ENCODE measurements at places on chromosomes 6 and 20. TPM values are rescaled to one million over a fixed set of nuclear protein-coding genes. Genes with fewer than 3 reads are reported as not detected.

- DNase-seq = no peak
Observed at GRCh38 chr20:10653599-10654249, 20.1 kb downstream of the JAG1 start.

GRCh38 chr6:40075056-40075590 is 140.9 kb upstream of the MOCS1 start:
- DNase-seq = no peak

COX4I2 gene
- total RNA-seq = not detected

DNA sequence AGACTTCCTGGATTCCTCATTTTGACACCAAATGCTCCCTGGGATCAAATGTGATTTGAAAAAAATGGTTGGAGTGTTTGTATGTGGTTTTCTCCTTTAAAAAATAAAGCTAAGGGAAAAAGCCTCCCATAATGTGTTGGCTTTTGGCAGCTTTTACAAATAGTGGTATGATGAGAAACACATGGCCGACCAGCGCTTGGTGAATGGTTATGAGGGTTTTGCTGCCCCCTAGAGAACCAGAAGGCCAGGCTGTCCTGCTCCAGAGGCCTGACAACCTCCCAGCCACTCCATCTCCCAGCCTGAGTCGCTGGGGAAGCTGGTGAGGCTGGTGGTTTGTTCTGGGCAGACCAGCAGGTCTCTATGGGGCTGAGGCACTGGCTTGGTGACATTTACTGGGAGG is 69.3 kb downstream of the CLIC5 start:
- DNase-seq = no peak

DNA sequence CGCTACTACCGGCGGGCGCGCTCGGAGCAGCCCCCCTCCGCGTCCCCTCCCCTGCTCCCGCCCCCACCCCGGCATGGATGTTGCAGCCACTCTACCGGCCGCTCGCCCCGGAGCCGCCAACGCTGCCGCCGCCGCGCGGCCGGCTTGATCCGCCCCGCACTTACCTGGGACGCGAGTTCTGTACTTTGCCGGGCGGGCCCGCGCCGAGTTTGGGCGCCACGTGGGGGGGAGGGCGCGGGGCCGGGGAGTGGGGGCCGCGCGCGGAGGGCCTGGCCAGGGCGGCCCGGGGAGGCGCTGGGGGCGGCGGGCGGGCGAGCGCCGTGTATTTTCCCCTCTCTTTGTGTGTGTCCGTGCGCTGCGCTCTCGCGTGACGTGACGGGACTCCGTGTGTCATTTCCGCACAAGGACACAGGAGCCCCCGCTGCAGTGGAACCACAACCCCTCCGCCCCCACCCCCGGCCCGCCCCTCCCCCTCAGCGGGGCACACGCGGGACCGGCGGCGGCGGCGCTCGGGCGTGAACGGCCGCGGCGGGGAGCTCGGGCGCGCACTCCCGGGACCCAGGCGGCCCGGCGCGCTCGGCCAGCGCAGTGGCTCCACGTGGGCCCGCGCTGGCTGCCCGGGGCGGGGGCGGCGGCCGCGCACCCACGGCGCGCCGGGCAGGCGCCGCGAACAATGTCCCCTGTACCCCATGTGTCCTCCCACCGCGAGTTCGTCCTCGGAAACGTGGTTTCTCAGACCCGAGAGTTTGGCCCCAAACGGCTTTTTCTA is at the start of gene BEND3:
Gene BEND3, minus strand, starts transcription at position 590 of the 769 bp plus-strand sequence. CDS start 16,230 bp downstream, outside the sequence.
- no peak for DNase-seq

DNA sequence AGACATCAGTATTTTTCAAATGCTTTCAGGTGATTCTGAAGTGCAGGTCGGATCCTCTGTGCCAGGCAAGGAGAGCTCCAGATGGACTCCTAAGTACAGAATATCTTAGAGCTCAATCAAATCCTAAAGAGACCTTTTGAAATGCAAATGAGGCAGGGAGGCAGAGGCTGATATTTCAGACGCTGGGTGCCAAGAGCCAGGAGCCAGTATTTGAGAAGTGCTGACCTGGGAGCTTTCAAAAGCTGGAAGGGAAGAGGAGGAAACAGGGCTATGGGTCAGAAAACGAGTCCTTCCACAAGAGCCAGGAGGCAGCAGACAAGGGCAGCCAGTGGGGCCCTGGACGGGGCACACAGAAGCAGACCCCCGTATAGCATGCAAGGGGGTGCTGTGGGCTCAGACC is 46.1 kb upstream of the DSN1 start:
- no peak for DNase-seq

DNA sequence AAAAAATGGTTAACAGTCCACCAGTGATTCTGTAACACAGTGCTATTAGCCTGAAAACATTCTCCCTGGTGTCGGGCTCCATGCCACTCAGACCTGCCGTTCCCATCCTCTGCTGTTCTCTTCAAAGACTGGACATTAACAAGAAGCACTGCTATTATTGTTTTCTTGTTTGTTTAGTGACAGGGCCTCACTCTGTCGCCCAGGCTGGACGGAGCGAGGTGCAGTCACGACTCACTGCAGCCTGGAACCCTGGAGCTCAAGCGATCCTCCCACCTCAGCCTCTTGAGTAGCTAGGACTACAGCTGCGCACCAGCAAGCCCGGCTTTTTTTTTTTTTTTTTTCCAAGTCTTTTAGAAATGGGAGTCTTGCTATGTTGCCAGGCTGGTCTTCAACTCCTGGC is 9.6 kb downstream of the RMND1 start:
- no peak for DNase-seq

RBPJL gene
- not detected for total RNA-seq

KCNG1 gene
- total RNA-seq = not detected
